ENCODE measurements at places on chromosomes 13 and 19. TPM values are rescaled to one million over a fixed set of nuclear protein-coding genes. Genes with fewer than 3 reads are reported as not detected.

DNA sequence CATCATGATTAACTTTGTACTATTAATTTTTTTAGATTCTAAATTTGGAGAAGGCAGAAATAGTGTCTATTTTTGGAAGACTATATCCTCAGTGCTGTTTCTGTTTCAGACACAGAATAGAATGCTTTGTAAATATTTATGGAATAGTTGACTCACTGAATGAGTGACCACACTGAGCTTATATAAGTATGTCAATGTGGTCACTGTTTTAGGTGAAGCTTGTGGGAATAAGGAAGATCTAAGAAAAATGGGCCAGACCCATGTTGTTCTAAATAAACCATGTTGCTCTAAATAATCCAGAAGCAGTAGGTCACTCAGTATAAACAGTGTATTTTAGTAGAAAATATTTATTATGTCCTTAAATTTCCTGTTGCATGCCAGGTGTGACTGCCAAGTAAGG, 45.5 kb upstream of the DACH1 start:
- DNase-seq, result no peak

The DBP gene
- 1.5 TPM for total RNA-seq

- no peak for DNase-seq
Observed at GRCh38 chr13:83666141-83666540, 216.1 kb downstream of the SLITRK1 start.

DNA sequence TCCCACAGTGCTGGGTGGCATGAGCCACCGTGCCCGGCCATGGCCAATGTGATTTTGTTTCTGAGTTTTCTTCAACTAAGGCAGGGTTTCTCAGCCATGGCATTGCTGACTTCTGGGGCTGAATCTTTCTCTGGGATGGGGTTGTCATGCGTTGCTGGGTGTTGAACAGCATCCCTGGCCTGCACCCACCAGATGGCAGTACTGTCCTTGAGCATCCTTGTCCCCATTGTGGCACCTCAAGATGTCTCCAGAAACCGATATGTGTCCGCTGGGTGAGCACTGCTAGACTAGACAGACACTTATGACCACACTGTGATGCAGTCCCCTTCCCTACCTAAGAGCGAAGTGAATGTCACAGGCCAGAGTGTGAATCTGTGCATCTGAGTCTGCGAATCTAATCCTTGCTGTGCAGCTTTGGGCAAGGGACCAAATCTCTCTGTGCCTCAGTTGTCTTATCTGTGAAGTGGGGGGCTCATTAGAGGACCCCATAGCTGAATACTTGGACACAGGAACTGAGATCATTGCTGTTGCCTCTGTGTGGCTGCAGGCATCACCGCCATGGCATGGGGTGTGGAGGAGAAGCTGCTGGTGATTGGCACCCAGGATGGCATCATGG, 50.3 kb upstream of the SIN3B start:
- no peak for DNase-seq

DNA sequence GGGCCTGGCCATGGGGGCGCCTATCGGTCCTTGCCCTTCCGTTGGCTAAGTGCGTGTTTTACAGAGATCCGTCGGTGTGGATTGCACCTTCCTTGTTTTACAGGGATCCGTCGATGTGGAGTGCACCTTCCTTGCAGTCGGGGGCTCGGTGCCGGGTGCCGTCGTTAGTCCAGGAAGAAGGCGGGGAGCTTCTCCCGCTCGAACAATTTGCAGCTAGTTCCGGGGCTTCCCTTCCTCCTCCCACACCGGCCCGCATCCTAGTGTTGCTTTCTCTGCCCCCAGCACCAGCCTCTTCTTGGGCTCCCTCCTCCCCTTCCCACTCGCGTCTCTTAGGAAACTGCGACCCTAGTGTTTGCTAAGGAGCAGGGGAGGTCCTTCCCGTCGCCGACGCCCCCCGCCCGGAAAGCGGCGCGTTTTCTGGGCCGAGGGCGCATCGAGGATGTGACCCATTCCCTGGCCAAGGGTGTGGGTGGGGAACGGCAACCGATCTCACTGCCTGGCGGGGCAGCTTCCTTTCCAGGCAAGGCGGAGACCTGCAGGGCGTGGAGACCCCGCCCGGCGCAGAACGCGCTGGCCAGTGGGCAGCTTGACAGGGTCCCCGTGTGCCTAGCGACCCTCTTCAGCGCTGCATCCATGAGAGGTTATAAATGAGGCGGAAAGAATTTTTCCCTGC, 75.7 kb upstream of the ZNF91 start:
- no peak for DNase-seq

DNA sequence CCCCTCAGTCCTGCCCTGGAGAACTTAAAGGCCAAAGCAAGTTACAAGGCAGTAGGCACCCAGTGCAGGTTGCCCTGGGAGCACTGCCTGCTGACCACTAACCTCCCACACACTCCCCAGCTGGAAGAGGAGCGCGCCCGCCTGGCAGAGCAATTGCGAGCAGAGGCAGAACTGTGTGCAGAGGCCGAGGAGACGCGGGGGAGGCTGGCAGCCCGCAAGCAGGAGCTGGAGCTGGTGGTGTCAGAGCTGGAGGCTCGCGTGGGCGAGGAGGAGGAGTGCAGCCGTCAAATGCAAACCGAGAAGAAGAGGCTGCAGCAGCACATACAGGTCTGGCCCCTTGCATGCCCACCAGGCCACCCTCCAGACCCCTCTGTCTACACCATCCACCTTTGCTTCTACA, 61.1 kb downstream of the KCNC3 start:
- no peak for DNase-seq

The KLK4 gene
- total RNA-seq, result not detected

DNA sequence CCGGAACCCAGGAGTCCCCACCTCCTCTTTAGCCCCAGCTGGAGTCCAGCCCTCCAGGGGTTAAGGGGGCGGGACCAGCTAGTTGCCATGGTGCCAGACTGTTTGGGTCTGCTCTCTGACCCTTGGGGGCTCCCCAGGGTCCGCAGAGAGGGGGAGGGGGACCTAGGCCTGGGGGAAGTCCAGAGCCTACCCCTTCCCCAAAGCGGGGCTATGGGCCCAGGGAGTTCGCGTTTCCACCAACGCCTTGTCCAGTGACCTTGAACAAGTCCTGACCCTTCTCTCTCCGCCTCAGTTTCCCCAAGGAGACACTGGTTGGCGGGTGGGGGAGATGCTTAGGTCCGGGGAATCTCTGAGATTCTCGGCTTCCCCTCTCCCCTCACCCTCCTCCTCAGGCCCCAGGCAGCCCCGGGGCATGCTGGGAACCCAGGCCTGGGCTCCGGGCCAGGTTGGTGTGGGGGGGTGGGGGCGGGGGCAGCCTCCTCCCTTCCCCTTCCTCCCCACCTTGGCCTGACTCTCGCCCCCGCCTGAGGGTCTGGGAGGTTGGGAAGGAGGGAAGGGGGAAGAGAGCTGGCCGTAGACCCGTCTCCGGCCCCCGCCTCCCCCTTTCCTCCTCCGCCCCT, 2.6 kb upstream of the SPACA6 start:
- peak; percentile 77 for DNase-seq

The MED26 gene
- total RNA-seq, result 8.0 TPM

- DNase-seq, result no peak
Observed at GRCh38 chr13:51380269-51380668, 40.8 kb downstream of the SERPINE3 start.

DNA sequence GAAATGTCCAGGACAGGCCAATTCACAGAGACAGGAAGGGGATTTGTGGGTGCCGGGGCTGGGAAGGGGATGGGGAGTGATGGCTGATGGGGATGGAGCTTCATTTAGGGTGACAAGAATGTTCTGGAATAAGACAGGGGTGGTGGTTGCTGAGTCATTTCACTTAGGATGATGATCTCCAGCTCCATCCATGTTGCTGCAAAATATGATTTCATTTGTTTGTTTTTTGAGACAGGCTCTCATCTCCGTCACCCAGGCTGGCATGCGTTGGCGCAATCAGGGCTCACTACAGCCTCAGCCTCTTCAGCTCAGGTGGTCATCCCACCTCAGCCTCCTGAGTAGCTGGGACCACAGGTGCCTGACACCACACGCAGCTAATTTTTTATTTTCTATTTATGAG, 3.1 kb upstream of the JSRP1 start:
- no peak for DNase-seq

DNA sequence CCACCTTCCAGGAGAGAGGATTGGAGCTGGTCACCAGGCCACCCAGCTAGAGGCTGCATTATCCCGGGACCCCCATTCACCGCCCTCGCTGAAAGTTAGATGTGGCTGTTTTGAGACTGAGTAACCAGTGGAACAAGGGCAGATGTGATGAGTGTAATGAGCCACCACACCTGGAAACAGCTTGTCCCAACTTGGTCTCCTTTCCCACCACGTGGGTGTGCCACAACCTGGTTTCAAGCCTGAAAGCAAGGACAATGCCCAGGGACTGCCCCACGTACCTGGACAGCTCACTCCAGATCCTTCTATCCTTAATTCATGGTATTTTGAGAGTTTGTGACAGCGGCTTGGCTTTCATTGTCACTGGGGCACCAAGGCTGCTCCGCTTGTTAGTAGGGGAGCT, 7.0 kb downstream of the LGI4 start:
- DNase-seq, result no peak

The GNG7 gene
- 2.4 TPM for total RNA-seq

GRCh38 chr13:94305463-94305862, 174.0 kb downstream of the DCT start:
- DNase-seq, result no peak

- DNase-seq, result no peak
Observed at GRCh38 chr13:21913010-21913409, 242.1 kb downstream of the FGF9 start.

DNA sequence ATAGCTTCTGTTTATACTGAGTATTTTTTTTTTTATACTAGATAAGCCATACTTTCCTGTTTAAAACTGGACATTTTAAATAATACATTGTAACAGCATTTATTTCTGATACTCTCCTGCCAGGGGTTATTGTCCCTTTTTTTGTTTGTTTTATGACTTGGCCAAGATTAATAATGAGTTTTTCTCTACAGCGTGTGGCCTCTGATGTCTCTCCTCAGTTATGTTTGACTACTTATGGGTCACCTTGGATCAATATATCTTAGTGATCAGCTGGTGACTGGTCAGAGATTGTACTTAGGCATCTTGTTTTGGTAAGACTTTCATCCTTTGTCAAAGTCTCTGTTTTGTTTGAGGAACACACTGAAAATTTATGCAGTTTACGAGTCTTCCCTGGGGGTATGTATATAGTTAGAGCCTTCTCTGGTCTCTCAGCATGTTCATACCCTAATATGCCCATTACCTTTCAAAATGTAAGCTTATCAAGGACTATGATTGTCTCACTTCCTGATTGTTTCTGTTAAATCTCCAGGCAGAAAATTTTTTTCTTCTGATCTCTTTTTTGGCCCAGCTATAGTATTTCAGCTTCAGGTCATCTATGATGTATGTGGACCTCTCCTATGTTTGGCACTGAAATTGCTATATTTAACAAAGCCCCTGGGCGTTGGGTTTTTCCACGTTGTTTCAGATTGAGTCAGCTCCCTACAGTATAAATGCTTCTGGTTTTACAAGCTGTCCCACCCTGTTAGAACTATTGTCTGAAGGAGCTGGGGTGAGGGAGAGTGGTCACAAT, 87.9 kb downstream of the URI1 start:
- no peak for DNase-seq

DNA sequence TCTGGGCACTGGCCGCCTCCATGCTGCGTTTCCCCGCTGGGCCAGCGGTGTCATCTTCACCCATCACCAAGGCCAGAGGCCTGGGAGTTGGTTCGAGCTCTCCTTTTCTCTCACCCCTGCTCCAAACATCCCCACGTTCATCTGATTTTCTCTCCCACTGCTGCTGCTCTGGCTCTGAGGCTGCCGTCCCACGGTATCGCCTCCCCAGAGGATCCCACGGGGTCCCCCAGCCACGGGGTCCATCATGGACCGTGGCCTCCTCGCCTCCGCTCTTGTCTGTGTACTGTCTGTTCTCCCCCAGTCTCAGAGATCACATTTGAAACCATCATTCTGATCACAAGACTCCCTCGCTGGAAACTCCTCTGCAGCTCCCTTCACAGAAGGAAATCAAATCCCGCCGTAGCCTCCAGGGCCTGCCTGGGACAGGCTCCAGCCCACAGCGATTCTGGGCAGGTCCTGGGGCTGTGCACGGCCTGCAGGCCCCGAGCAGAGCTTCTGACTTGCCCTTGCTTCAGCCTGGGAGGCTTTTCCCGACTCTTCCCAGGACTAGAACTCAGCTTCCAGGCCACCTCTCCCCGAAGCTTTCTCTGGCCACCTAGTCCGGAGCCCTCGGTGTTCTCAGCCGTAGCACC, 64.2 kb downstream of the SOX1 start:
- no peak for DNase-seq

- DNase-seq, result no peak
Observed at GRCh38 chr13:31826521-31826920, 87.2 kb downstream of the RXFP2 start.

The SULT2B1 gene
- not detected for total RNA-seq

The CBLC gene
- total RNA-seq, result not detected

- no peak for DNase-seq
Observed at GRCh38 chr13:93502987-93503615, 276.5 kb downstream of the GPC6 start.

GRCh38 chr19:41617941-41618730, 8.7 kb downstream of the CEACAM4 start:
- no peak for DNase-seq

DNA sequence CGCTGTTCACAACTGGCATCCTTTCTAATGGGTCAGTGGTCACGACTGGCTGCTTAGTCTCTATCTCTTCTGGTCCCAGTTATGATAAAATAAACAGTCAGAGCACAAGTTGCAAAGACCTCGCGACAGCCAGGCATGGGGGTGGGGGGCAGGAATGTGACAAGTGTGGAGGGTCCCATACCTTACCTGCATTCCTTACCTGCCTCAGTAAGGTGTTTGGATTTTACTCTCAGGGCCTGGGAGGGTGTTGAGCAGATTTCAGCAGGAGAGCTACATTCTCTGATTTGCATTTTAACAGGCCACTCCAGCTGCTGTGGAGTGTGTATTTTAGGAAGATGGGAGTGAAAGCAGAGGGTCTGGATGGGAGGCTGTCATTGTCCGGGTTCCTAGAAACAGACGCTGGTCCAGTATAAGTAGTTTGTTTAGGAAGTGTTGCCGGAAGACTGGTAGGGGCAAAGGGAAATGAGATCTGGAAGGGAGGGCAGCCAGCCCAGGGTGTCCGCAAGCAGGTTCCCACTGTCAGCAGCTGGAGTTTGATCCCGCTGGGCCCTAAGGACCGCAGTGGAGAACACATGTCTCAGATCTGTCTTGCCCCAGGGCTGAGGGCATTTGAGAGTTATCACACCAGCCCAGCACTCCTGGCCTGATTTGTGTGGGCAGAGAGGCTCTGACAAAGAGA, 920.0 kb downstream of the UQCRFS1 start:
- no peak for DNase-seq

The TMPRSS9 gene
- 0.23 TPM for total RNA-seq

The STOML3 gene
- total RNA-seq, result not detected

DNA sequence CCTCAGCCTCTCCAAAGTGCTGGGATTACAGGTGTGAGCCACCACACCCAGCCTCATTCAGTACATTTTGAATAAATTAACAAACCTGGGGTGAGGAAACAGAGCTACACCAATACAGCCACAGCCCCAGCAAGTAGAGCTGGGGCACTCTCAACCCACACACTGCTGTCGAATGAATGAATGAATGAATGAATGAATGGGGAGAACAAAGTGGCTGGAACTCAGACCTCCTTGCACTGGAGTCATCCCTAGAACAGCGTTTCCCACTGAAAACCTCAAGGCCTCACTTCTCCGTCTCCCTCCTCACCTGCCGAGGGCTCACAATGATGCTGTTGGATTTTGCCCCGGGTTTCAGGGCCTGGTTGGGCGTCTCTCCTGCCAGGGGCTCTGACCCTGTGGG, 2.8 kb downstream of the ERCC1 start:
- no peak for DNase-seq

GRCh38 chr13:106599875-106600797, 32.2 kb upstream of the ARGLU1 start:
- DNase-seq, result no peak
